ENCODE measurements at places on chromosomes 2 and 18.

- DNase-seq = no peak
These were observed 48.7 kb downstream of the ST3GAL5 start for GRCh38 chr2:85840091-85840490.

DNA sequence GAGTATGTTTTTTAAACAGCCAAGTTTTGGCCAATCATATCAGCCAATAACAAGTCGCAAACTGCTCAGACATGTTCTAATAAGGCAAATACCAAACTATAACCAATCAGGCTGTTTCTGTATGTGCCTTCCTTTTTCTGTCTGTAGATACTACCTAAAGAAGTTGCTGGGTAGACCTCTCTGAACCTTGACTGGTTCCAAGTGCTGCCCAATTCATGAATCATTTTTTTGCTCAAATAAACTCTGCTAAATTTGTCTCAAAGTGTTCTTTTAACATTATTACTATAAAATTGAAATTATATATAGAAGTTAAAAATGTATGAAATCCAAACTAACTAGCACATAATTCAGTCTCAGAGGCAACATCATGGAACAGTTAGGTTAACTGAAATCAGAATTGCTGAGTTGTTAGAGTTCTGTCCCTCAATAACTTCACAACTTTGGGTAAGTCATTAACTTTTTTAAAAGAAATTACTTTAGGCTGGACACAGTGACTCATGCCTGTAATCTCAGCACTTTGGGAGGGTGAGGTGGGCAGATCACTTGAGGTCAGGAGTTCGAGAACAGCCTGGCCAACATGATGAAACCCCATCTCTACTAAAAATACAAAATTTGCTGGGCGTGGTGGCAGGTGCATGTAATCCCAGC, 4.9 kb upstream of the TTC21B start:
- no peak for DNase-seq

DNA sequence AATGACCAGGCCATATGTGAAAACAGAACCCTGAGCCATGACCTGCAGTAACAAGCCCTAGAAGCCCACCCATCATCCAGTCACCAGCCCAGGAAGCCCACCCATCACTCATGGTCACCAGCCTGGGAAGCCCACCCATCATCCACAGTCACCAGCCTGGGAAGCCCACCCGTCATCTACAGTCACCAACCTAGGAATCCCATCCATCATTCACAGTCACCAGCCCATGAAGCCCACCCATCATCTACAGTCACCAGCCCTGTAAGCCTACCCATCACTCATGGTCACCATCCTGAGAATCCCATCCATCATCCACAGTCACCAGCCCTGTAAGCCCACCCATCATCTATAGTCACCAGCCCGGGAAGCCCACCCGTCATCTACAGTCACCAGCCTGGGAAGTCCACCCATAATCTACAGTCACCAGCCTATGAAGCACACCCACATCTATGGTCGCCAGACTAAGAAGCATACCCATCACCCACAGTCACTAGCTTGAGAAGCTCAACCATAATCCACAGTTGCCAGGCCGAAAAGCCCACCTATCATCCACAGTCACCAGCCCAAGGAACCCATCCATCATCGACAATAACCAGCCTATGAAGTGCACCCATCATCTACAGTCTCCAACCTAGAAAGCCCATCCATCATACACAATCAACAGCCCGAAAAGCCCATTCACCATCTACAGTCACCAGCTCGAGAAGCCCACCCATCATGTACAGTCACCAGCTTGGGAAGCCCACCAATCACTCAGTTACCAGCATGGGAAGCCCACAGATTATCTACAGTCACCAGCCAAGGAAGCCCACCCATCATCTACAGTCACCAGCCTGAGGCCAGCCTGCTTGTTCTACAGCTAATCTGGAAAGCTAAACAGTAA, 91.9 kb downstream of the TWIST2 start:
- no peak for DNase-seq

GRCh38 chr2:110838657-110839384, 106.4 kb downstream of the ACOXL start:
- DNase-seq = no peak

- no peak for DNase-seq
These were observed 5.3 kb downstream of the COL3A1 start for GRCh38 chr2:188979187-188980114.

DNA sequence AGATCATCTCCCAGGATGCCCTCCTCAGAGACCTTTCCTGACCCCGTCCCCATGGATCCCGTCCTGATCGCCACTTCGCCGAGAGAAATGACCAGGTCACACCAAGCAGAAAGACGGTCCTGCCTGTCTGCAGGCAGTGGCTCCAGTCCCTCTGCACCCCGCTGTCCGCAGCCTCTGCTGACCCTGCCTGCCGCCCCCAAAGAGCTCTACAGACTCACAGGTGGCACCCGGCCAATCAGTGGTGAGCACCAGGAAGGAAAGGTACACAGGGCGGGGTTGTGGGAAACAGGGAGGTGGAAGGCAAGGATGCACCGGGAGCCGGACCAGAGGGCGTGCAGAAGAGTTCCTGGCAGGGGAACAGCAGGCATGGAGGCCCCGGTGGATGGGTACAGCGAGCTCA, 94.8 kb downstream of the NDUFA10 start:
- no peak for DNase-seq

DNA sequence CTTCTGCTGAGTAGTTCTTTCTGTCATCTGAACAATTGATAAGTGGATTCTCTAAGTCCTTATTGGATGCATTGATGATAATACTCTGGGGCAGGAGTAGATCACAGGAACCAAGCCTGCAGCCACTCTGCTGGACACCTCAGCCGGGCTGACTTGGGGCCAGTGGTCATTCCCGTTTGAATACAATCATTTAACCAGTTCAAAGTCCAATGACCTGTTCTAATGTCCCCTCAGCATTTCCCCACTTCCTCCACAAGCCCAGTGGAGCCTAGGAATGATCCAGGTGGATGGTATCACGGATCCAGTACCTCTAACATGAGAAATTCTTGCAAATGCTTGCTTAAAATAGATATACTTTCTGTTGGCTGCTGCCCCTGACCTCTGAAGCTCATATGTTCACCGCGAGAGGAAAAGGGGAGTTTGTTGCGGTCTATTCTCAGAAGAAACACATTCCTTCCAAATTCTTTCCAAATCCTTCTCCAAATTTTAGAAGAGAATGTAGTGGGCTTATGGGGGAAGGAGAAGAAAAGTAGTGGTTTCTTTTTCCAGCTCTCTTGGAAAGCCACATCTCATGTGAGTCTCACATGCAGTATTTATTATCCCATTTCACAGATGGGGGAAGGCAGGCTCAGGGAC, 170.9 kb downstream of the INHBB start:
- no peak for DNase-seq

DNA sequence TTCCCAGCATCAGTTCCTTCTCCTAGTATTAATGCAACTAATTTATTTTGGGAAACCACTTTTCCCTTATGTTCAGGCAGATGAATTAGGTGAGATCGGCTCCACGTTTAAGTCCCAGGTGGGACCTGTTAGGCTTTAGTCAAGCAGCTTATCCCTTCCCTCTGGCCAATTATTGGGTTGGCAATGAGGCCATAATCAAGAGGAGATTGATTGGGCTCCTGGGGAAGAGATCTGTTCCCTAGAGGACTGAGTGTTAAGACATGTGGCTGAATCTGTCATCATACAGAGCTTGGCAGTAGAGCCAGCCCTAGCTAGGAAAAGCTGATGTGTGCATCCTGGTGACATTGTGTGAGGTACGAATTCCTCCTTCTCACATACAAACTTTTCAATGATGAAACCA, 104.4 kb downstream of the PTH2R start:
- DNase-seq = no peak

- DNase-seq = no peak
These were observed 73.8 kb upstream of the MGAT4A start for GRCh38 chr2:98804736-98805135.

- DNase-seq = no peak
These were observed 86.1 kb upstream of the UPP2 start for GRCh38 chr2:158015428-158016076.

GRCh38 chr2:218822622-218823021, 9.0 kb downstream of the PRKAG3 start:
- no peak for DNase-seq

- no peak for DNase-seq
These were observed 6.7 kb downstream of the CAVIN2 start for GRCh38 chr2:191839918-191840804.

DNA sequence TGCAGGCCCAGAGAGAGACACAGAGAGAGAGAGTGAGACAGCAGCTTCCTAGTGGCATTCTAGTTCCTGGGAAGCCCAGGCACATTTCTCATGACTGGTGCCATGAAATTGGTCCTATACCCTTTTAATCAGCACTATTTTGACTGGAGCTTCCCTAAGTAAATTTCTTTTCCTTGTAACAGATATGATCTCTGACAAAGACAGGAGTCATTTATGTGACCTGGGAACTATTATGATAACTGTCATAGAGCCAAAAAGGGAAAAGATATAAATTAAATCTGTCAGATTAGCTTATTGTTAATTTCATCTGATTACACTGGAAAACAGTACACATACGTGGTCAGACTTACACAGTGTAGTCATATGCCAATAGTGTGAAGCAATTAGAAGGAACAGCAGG, 161.3 kb upstream of the HNRNPA3 start:
- DNase-seq = no peak

- DNase-seq = no peak
These were observed 8.8 kb downstream of the EFEMP1 start for GRCh38 chr2:55914786-55915185.

DNA sequence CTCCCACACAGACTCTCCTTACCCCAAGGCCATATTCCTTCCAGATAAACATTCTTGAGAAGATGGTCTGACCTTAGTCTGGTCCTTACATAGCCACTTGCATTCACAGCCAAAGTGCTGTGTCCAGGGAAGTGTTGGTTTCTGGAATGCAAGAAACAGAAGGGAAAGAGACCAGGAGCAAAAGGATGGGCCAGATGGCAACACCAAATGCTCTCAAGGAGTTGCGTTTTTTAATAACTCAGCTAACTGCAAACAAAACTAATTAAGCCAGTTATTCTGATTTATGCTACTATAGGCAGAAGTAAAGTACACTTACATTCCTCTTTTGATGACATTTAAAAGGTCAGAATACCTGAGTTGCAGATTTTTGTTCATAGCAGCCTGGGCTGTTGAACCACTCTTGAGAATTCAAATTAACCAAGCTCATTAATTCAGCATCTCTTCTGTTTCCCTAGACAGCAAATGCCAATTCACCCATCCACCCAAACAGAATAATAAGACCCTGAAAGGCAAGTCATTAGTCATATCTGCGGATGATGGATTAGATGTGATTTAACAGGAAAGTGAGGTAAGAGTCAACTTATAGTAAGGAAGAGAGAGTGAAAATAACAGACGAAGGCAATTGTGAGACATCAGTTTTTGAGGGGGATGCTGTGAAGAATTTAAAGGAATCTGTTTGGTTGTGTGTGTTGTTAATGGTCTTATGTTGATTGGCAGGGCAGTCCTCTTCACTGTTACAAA, 18.8 kb downstream of the CCDC85A start:
- no peak for DNase-seq

- DNase-seq = no peak
These were observed 76.9 kb upstream of the NABP1 start for GRCh38 chr2:191601060-191601459.

- DNase-seq = no peak
These were observed 16.4 kb downstream of the CRIM1 start for GRCh38 chr2:36371928-36372391.

DNA sequence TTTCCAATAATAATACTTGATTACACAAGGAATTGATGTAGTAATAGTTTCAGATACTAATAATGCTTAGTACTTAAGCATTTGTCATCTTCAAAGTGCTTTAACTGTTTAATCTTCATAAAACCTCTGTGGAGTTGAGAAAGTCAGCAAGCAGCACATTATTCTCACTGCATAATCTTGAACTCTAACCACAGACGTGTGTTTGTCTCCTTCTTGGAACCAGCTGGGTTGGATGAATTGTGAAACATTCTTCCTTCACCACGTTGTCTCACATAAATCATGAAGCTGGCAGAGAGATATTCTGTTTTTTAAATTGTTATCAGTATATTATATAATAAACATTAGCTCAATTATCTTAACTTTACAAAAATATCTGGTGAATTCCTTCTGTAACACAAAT, 55.1 kb upstream of the LDAH start:
- no peak for DNase-seq

DNA sequence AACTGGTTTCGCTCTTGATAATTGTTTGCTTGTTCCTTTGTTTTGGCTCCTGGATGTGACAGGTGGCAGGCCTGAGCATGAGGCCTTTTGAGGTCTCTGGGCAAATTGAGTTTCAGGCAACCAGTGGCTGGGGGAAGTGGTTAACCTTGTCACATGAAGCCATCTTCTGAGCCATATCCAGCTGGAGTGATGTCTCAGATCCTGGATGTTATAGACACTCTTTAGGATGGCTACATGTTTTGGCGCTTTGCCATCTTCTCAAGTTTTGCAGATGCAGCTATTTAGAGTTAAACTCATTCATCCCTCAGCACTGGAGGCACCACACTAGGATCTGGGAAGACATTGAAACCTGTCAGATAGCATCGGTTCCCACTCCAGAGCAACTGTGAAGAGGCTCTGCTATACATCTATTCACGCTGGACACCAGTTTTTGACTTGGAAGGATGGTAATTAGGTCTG, 25.3 kb upstream of the TACR1 start:
- no peak for DNase-seq

- no peak for DNase-seq
These were observed 28.2 kb downstream of the ABCG5 start for GRCh38 chr2:43810452-43810851.

- DNase-seq = no peak
These were observed 53.2 kb downstream of the SFXN5 start for GRCh38 chr2:73018188-73018825.

- DNase-seq = no peak
These were observed 124.9 kb upstream of the SMAD7 start for GRCh38 chr18:49075681-49076080.

DNA sequence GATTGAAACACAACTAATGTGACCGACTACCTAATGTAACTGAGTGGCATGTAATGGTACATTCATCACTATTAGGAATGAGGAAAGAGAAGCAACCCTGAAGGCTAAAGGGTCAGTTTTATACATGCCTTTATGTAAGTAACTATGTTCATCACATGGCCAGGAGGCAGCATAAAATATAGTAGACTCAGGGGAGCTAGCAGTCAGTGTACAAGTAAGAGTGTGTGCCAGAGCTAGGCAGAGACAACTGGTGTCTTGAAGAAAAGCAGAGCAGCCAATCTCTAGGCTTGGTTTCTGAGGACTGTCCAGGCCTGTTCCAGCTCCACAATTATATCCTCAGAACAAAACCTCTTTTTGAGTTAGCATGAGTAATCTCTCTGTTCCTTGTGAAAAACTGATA, 18.1 kb downstream of the SMAD2 start:
- no peak for DNase-seq

GRCh38 chr2:151029406-151030157, 232.1 kb downstream of the RBM43 start:
- DNase-seq = no peak

- no peak for DNase-seq
These were observed 14.7 kb downstream of the LINC00305 start for GRCh38 chr18:64134044-64134747.

DNA sequence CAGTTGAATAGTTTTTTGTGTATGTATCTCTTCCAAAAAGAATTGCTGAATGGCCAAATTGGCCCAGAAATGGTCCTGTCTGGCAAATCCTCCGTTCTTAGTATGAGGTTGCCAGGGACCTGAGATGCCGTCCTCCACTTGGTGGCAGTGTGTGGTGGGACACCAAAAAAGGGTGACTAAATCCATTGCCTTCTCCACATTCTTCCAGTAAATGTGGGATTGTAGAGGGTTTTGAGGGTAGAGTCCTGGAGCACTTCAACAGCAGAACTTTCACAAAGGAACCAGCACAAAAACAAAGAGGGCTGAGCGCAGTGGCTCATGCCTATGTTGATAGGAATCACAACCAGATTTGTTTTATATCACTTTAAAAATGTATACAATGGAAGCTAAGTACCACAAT, 199.9 kb downstream of the BCL2 start:
- DNase-seq = no peak

All from effector CD4-positive, alpha-beta T cell (primary cell).